Vagina (tissue), 2 donors: ENCODE measurements at places on chromosomes 3 and 15.

- H3K27ac ChIP-seq = no peak overlapping the region
- H3K36me3 ChIP-seq = no peaks in the 10 kb centered on the region
- no peaks in the 10 kb centered on the region for H3K4me1 ChIP-seq
- no peaks in the 10 kb centered on the region for H3K27me3 ChIP-seq
Measured at GRCh38 chr3:22117751-22118346, 366.8 kb upstream of the ZNF385D start.

DNA sequence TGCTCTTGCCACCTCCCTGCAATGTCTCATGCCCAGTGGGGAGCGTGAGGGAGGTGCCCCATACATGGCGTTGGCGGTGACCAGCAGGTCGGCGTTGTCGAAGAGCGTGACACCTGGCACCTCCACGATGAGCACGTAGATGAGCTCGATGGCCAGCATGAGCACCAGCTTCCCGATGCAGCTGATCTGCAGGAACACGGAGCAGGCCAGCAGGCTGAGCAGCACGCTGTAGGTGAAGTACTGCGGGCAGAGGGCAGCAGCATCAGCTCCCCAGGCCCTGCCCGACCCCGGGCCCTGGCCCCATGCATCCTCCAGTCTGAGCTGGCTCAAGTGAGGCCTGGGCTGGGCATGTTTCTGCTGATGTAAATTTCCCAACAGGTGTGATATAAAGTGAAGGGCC is 98.3 kb downstream of the SEC22A start:
- DNase-seq = no peak
- H3K4me1 ChIP-seq = no peaks in the 10 kb centered on the region
- H3K27ac ChIP-seq = no peak overlapping the region
- H3K36me3 ChIP-seq = no peaks in the 10 kb centered on the region

GRCh38 chr3:78937475-78937874 is 830.3 kb downstream of the ROBO1 start:
- no peak overlapping the region for H3K27ac ChIP-seq
- no peak overlapping the region for H3K4me3 ChIP-seq
- no peaks in the 10 kb centered on the region for H3K4me1 ChIP-seq
- H3K36me3 ChIP-seq = no peaks in the 10 kb centered on the region

- no peaks in the 10 kb centered on the region for H3K27me3 ChIP-seq
- no peak for DNase-seq
- no peaks in the 10 kb centered on the region for H3K36me3 ChIP-seq
- H3K4me1 ChIP-seq = no peaks in the 10 kb centered on the region
Measured at GRCh38 chr15:98062869-98063268, 102.4 kb downstream of the ARRDC4 start.

- no peak overlapping the region for H3K4me3 ChIP-seq
- H3K27me3 ChIP-seq = no peaks in the 10 kb centered on the region
- no peaks in the 10 kb centered on the region for H3K36me3 ChIP-seq
- H3K4me1 ChIP-seq = peaks cover 29% of the 10 kb centered on the region
Measured at GRCh38 chr3:106126067-106126845, 257.4 kb upstream of the CBLB start.

GRCh38 chr15:79475306-79475705 is 43.2 kb downstream of the MINAR1 start:
- no peak overlapping the region for H3K4me3 ChIP-seq
- DNase-seq = no peak
- no peaks in the 10 kb centered on the region for H3K27me3 ChIP-seq
- no peak overlapping the region for H3K27ac ChIP-seq
- H3K36me3 ChIP-seq = no peaks in the 10 kb centered on the region
- H3K4me1 ChIP-seq = no peaks in the 10 kb centered on the region

DNA sequence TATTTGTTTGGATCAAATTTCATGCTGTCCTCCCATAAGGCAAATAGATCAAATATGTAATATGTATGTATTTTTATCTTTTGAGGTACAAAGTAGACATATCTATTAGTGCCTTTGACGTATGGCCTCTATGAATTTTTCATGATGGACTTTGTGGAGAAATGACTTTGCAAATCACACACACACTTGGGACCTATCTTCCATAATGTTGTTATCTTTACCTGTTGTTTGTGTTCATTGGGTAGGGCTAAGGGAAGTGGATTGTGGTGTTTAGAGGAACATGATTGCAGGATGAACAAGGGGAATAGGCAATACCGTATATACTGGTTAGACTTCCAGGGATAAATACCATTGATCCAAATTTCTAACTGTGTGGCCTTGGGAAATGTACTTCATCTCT is 142.3 kb downstream of the GHSR start:
- DNase-seq = no peak
- H3K36me3 ChIP-seq = no peaks in the 10 kb centered on the region
- H3K4me1 ChIP-seq = peaks cover 8% of the 10 kb centered on the region
